T-helper 1 cell (primary cell): ENCODE measurements at places on chromosomes 4 and X.

DNA sequence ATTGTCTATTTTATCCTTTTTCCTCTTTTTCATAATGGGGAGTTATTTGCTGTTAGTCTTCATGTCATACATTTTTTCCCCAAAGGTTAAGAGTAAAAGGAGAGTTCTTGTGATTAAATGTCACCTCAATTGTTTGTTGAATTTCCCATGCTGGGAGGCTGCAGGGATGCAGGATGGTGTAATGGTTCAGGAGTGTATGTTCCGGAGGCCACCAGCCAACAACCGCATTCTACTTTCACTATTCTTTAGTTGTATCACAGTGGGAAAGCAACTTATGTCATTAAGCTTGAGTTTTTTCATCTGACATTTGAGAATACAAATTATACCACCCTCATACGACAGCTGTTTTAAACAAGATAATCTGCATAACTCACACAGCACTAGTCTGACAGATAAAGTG, 15.4 kb downstream of the AFP start:
- DNase-seq, result no peak

- no peak for DNase-seq
Measured at GRCh38 chr4:32589853-32590252, 1869.7 kb downstream of the PCDH7 start.

- peak; percentile 43 for DNase-seq
Measured at GRCh38 chrX:133323431-133323830, 91.9 kb downstream of the GPC4 start.

DNA sequence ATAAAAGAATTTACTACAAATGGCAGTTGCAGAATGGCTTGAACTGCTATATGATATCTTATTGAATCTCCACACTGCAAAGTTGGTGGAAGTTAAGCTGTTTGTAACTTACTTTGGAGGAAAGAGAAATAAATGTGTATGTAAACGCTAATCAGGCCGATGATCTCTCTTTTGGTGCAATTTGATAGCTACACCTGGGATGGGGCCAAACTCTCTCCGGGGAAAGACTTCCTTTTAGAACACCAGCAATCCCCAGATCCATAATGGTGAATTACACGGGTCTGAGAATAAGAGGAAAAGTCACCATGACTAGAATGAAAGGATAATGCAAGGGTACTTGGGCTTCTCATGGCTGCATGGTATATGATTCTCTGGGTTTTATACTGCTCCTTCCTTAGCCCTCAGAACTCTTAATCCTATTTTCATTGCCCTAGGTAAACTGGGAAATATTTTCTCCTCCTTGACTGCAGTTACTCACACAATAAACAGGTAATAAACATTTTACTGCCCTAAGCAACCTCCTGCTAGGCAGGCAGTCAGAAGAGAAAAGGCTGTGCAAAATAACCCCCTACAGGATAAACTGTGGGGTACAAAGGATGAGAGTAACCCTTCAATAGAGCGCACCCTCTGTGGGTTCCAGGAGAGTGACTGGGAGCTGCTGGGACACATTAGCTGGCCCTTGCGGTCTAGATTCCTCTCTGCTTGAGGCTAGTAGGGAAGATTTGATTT, 109.3 kb downstream of the MGST2 start:
- DNase-seq, result no peak

DNA sequence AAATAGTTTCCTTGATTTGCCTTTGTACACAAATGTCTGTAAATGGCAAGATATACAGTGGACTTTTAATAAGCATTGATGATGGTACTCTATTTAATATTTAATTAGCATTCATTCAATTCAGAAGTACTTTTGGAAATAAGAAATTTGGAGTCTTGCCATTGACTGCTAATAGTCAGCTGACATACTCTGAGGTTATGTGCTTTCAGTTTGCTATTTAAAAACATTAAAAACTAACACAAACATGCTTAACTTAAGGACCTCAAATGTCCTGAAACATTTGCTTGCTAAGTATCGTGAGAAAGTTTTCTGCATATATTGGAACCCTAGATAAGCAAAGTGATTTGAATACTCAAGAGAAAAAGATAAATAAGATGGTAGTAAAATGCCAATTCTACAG, 64.6 kb downstream of the REELD1 start:
- DNase-seq, result no peak

DNA sequence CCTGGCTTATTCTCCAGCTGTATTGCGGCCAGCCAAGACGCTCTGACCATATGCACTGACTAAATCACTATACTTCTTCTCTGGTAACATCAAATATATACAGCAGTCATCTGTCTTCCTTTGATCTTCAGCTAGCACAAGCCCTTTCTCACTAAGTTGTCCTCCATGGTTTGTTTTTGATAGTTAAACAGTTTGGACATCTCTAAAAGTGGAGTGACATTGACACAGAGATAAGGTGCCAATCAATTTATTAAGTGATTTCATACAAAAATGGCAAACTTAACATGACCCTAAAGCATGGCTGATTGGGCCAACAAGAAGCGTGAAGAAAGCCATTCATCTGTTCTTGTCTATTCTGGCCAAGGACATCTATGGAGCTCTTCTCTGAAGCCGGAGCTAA, 334.9 kb downstream of the NKX6-1 start:
- DNase-seq, result no peak

- no peak for DNase-seq
Measured at GRCh38 chrX:115364670-115365069, 75.2 kb downstream of the LUZP4 start.

DNA sequence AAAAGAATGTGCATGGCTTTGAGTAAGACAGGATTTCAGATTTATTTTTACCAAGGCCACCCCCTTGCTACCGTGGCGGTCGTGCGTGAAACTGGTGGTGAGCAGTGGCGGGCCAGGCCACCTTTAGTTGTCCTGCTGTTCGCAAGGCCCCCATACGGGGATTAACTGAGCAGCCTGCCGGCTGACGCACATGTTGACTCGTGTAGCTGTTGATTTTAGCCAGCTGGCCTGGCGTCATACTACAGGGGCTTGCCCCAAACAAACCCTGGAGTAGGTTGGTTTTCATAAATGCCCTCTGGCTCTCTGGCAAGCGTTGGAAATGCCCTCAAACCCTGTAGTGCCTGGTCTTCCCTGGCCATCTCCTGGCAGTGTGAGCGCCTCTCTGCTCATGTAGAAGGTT, 28.4 kb downstream of the WFS1 start:
- no peak for DNase-seq

DNA sequence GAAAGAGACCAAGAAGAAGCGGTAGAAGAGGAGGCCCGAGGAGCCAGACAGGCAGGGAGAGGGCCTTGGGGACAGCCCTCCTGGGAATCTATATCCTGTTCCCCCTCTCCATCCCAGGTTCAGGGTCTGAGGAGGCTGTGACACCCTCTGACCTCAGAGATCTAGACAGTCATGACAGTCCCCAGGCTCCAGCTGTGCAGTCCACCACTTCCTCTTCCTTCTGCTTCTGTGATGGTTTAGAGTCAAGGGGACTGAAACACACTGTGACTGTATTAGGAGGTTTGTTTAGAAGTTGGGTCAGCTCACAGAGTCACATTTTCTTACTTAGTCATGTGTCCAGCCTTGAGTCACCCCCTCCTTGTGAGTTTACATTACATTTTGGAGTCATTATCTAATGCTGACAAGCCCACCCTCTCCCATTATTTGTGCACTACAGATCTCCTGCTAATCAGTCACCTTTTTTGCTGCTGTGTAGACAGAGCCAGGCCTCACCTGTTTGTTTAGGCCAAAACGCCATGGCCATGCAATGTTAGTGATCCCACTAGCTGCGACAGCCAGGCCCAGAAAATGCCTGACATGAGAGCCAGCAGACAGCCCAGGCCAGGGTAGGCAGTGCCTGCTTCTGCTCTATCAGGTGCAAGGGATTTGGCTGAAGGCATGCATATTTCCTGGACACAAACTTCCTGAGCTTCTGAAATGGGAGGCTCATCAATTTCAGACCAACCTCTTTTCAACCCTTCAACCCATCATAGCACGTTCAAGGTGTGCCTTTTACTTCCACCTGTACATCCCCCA, 26.0 kb downstream of the MANBA start:
- no peak for DNase-seq

DNA sequence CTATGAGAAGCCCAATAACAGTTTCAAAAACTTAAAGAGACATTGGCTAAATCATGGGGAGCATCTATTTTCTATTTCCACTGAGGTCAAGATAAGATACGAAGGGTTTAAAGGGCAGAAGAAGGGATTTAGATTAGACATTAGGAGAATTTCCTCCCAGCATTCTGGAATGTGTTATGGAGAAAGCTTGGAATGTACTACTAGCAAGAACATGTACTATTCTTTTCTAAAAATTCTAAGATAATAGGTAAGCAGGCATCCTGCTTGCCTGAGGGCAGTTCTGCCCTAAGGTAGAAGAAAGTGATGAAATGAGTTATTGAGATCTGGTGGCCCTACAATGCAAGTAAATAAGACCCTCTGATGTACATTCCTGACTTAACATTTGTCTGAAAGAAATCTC, 279.2 kb downstream of the NR3C2 start:
- no peak for DNase-seq

- no peak for DNase-seq
Measured at GRCh38 chr4:52372747-52373146, 286.4 kb downstream of the USP46 start.

- no peak for DNase-seq
Measured at GRCh38 chr4:141011901-141012315, 121.4 kb downstream of the RNF150 start.

- DNase-seq, result no peak
Measured at GRCh38 chr4:94364527-94364926, 21.9 kb upstream of the HPGDS start.

DNA sequence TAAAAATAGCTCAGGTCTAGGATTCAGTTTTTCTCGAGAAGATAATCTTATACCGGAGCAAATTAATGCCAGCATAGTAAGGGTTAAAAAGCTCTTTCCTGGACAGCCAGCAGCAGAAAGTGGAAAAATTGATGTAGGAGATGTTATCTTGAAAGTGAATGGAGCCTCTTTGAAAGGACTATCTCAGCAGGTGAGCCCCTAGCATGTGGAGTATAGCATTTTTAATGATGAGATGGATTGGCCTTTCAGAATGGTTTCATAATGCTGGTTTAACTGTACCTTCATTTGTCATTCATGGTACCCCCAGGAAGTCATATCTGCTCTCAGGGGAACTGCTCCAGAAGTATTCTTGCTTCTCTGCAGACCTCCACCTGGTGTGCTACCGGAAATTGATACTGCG, 79.4 kb downstream of the SLC10A6 start:
- DNase-seq, result no peak

DNA sequence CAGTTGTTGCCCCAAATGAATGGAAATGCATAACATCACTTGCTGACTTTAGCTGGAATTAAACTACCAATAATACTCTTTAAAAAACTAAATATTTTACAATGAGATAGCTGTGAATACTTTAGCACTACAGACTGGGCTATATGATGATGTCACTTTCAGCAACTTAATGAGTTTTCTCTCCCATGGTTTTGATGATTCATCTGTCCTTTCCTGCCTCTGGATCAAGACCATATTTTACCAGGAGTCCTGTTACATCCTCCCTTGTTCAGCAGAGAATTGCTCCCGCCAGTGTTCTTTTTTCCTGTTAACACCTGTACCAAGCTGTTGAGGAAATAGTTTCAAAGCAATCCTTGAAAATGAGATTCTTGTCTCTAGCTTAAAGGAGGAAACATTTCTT, 543.0 kb downstream of the SPRY1 start:
- no peak for DNase-seq

- no peak for DNase-seq
Measured at GRCh38 chr4:161564230-161564834, 599.5 kb downstream of the FSTL5 start.

DNA sequence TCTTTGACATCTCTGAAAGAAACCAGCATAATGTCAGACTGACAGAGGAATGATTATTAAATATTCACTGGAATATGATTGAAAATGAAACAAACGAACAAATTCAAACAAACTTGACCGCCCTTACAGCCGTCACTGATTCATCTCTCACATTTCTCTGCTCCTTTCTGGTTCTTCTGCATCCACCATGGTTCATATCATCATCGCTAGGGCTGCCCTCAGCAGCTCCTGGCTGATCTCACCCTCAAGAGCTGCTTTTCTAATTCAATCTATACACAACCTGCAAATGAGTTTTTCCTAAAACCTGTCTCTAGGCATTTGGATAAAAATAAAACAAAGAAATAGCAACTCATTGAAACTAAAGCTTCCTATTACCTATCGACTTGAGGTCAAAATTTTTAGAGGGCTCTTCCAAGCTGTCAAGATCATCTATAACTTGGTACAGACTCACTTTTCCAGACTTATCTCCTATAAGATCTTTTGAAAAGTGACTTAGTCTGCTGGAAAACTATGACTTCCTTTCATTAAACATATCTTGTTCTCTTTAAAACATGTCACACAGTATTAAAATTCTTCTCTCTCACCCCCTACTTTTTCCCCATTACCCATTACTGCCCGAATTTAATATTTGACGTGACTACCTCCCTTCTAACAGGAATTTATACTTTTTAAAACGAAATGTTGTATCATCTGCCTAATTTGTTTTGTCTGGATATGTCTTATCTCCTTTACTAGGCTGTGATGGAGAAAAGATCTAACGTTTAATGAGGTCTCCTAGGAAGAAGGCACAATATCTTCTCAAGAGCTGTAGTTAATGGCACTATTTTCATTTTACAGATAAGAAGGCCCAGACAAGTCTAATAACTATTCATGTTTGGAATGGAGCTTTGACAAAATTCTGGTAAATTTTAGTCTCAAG, 71.0 kb upstream of the UNC5C start:
- DNase-seq, result no peak

DNA sequence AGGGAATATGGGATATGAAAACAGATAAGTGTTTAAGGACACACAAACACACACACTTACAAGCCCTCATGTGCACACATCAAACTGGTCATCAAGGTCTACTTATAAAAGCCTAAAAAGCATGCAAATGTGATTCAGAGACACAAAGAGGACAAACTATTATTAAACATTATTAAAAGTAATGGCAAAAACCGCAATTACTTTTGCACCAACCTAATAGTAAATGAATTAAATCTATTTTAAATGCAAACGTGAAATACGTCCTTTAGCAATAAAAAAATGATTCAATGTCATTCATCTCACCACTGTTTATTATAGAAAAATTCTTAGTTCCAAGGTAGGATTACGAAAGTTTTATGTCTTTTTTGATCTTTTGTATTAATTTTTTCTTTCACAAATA, 91.1 kb upstream of the ARMCX2 start:
- DNase-seq, result no peak

GRCh38 chrX:44568196-44568595, 25.5 kb upstream of the FUNDC1 start:
- DNase-seq, result no peak

GRCh38 chrX:79081895-79082512, 62.5 kb upstream of the GPR174 start:
- peak; percentile 27 for DNase-seq

- no peak for DNase-seq
Measured at GRCh38 chr4:57270346-57270745, 160.2 kb upstream of the IGFBP7 start.

GRCh38 chr4:158714937-158715336, 8.3 kb downstream of the PPID start:
- no peak for DNase-seq

GRCh38 chr4:104906276-104906675, 240.4 kb upstream of the TET2 start:
- DNase-seq, result no peak
